AG09309 (cell line): ENCODE measurements at places on chromosomes 1 and 21.

DNA sequence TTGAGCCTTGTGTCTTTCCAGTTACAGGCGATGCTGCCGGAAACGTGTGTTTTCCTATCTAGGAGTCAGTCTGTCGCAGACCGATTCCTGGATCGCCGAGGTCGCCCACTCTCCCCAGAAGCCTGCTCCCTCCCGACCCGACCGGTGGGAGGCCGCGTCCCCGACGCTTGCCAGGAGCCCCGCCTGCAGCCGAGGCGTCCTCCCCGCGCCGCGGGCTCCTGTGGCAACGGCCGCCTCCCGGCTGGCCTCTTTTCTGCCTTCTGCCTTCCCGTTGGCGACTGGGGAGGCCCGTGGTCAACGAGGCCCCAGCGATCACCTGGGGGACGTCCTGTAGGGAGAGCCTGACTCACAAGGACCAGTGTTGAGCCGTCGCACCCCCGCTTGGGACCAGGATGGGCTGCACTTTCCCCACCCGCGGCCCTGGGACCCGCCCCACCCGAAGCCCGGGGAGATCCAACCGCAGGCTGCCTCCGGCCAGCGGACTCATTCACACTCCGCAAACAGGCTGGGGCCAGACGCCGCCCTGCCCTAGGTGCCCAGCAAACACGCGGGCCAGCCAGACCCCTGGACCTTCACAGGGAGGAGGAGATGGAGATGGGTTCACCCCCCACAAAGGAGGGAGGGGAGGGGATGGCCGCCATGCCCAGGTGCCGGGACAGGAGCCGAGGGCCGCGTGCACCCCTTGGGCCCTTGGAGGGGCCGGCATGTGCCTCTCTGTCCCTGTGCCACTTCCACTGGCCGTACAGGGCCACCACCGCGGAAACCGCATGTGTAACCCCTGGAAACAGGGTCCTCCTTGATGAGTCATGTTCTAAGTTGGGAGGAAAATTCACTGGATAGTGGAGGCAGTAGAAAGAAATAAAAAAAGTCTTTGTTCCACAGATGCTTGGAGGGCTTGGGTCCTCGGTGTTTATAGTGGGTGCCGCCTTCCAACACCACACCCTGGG lies 7.2 kb upstream of the COL6A1 start:
- no peak for DNase-seq

GRCh38 chr1:165629151-165629550 lies 1.9 kb upstream of the MGST3 start:
- no peak for DNase-seq

DNA sequence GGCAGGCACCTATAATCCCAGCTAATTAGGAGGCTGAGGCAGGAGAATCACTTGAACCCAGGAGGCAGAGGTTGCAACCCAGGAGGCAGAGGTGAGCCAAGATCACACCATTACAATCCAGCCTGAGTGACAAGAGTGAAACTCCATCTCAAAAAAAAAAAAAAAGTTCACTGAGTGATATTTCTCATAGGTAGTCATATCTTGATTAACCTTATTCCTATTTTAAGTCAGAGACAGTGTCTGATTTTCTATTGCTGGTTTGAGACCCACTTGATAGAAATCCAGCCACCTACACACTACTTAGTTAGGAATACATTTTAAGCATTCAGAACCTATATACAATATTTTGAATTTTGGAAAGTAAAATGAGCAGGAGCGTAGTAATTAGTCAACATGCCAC lies 357.4 kb upstream of the ADGRL2 start:
- no peak for DNase-seq

DNA sequence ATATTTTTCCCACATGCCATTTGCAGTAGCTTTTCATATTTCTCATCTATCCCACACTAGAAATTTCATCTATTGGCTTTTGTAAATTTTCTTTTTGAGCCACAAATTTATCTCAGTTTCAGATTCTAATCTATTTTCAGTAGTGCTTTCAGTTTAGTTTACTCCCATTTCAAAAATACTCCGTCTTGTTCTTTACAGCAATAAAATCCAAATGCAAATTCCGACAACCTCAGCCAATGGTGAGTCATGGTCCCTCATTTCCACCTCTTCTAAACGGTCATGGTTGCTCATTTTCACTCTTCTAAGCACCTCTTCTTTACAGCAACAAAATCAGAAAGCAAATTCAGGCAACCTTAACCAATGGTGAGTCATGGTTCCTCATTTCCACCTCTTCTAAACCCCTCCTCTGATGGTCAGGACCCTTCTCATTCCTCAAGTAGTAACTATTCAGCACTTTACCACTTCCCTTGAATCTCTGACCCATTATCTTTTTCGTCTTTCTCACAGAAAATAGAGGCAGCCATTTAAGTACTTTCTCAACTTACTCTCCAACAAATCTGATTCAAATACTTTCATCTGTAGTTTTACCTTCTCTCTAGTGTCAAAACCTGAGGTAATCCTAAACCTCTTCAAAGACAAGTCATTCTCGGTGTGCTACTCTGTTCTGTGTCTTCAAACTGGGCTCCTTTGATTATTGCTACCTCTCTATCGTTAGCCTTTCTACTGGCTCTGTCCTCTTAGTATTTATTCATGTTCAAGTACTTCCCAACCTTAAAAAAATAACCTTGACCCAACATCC lies 34.4 kb downstream of the C21orf91 start:
- DNase-seq: no peak
